Left forelimb (tissue), 1 donor: ENCODE measurements at places on chromosomes 5 and 9.

- DNase-seq = no peak
These were observed 572.1 kb downstream of the CHSY3 start for GRCh38 chr5:130476325-130476724.

DNA sequence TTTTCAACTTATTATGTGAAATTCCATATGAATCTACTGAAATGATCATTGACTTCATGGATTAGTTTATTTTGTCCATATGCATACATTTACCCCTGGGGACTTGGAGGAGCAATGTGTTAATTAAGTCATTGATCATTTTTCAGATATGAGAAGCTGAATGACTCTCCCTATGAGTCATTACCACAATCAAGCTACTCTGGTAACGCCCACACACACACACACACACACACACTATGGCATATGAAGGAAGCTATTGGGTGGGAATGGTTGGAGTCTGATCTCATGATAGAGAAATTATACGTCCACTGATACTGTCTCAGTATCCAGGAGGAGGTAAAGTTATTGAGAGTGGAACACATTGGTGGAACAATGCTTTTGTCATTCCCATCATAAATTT is 528.9 kb downstream of the AGTPBP1 start:
- no peak for DNase-seq

GRCh38 chr5:150593996-150594395 is 46.5 kb upstream of the SYNPO start:
- DNase-seq = no peak

- DNase-seq = peak; percentile 69
These were observed 49.8 kb upstream of the SH3PXD2B start for GRCh38 chr5:172503925-172504700.

GRCh38 chr5:135482381-135482933 is 30.3 kb upstream of the TIFAB start:
- peak; percentile 56 for DNase-seq

- no peak for DNase-seq
These were observed 587.3 kb downstream of the ANXA1 start for GRCh38 chr9:73738741-73739530.

GRCh38 chr9:17017931-17018491 is 116.8 kb upstream of the CNTLN start:
- no peak for DNase-seq

- DNase-seq = no peak
These were observed 27.1 kb downstream of the CDH9 start for GRCh38 chr5:27011274-27011673.

GRCh38 chr5:368183-369084 is 46.9 kb downstream of the AHRR start:
- peak; percentile 46 for DNase-seq

- peak; percentile 68 for DNase-seq
These were observed 151.8 kb upstream of the VLDLR start for GRCh38 chr9:2469681-2470221.

- no peak for DNase-seq
These were observed 57.1 kb downstream of the SLC22A5 start for GRCh38 chr5:132426525-132427138.
